ENCODE measurements at places on chromosomes 16 and 17.

- no peak for DNase-seq
These were observed 54.3 kb downstream of the KPNA2 start for GRCh38 chr17:68089881-68090280.

DNA sequence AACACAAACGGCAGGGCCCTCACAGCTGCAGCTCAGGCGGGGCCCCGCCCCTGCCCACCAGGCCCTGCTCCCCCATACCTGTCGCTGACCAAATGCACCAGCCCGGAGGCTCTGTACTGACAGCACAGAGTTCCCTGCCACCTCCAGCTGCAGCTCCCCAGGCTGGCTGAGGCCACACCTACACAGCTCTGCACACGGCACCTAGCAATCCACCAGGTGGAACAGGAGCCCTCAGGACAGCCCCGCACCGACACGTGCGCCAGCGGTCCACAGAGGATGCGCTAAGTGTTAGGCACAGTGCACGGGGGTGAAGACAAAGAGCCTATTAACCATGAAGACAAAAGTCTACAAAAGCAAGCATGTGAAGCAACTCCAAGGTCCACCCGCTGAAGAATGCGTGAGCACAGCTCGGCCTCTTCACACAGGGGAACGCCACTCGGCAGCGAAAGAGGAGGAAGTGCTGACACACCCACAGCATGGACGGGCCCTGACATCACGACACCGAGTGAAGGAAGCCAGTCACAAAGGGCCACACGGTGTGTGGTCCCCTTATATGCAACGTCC is 5.4 kb downstream of the ZCCHC14 start:
- no peak for DNase-seq

- DNase-seq, result no peak
These were observed 14.1 kb upstream of the ST6GALNAC1 start for GRCh38 chr17:76657505-76658241.

DNA sequence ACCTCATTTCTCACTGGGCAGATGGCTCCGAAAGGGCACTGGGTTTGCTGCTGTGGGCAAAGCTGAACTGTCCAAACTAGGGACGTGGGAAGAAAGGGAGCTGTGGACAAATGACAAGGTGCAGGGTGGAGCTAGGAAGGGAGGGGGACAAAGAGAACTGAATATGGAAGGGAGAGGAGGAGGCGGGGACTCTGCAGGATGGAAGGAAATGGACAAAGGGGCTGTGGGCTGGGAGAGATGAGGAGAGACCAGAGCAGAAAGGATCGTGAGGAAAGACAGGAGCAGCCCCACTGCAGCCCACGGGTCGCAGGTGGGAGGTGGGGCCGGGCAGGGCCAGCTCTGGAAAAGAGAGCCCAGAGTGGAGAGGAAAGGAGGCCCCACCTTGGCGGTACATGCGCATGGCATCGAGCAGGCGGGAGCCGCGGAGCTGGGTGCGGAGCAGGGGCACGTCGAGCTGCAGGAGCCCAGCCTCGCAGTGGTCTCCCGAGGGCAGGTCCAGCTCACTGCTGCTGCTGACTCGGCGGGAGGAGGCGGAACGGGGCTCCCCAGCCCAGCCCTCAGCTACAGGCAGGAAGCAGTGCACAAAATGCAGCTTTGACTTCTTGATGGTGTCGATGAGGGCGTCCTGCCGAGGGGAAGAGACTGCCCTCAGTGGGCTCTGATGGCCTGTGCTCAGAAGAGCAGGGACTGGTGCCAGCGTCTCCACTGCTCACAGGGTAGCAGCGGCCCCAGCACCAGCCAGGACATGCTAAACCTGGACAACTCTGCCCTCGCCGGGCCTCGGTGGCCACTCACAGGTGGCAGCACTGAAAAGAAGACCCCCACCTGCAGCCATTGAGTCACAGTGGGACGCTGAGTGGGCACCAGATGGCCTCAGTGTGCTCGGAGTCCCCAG is 66.8 kb downstream of the PIPOX start:
- no peak for DNase-seq

DNA sequence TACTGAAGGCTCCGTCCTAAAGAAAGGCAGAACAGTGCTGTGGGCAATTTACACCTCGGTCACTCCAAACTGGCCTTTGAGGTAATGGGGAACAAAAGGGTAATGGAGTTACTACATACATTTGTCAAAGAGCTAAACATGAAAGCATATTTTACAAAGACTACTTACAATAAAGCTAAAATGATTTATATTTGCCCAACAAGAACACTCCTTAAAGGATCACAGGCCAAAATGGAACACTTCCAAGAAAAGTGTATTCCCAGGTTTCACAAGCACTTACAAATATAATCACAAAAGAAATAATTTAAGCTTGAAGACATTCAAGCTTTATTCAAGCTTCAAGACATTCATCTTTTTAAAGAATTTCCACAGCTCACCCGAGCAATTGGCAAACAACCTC is 29.3 kb downstream of the C17orf67 start:
- no peak for DNase-seq

DNA sequence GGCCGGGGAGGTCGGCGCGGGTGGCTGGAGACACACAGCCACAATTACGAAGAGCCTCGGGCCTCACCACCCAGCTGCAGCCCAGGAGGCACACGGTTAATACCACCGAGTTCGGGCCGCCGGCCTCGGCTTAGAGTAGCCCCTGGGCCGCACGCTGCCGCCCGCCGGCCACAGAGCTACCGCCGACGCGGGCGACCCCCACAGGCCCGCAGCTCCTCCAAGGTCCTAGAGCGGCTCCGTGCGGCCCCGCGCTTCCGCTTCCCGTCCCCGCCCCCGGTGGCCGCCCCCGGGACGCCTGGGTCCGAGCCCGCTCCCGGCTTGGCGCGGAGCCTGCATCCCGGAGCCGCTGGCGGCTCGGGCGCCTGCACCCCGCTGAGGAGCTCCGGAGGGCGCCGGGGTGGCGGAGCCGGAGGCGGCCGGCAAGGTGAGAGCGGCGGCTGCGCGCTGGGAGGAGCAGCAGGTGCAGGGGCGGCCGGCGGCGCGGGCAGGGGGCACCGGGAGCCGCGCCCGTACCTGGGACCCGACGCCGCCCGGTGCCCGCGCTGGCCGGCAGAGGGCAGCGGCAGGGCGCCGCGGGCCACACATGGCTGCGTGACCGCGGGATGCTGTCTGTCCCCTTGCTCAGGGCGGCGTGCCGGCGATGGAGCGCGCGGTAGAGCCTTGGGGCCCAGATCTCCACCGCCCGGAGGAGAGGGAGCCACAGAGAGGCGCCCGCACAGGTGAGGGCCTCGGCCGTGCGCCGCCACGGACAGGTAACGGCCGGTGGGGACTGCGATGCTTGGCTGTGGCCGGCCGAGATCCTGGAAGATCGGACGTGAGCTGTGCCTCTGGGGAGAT is at the start of gene ZNF48:
Gene ZNF48 (plus strand): TSS at position 266 of the 837 bp plus-strand sequence. CDS start 375 bp downstream, at position 641.
- no peak for DNase-seq

DNA sequence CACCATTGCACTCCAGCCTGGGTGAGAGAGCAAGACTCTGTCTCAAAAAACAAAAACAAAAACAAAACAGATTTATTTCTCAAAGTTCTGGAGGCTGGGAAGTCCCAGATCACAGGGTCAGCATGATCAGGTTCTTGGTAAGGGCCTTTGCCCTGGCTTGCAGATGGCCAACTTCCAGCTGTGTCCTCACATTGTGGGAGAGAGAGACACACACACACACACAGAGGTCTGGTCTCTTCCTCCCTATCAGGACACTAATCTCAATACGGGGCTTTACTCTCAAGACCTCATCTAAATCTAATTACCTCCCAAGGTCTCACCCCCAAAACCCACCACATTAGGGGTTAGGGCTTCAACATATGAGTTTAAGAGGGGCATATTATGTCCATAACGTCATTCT is 26.4 kb upstream of the TAOK1 start:
- no peak for DNase-seq

- no peak for DNase-seq
These were observed 3.5 kb upstream of the SALL1 start for GRCh38 chr16:51154271-51155171.

DNA sequence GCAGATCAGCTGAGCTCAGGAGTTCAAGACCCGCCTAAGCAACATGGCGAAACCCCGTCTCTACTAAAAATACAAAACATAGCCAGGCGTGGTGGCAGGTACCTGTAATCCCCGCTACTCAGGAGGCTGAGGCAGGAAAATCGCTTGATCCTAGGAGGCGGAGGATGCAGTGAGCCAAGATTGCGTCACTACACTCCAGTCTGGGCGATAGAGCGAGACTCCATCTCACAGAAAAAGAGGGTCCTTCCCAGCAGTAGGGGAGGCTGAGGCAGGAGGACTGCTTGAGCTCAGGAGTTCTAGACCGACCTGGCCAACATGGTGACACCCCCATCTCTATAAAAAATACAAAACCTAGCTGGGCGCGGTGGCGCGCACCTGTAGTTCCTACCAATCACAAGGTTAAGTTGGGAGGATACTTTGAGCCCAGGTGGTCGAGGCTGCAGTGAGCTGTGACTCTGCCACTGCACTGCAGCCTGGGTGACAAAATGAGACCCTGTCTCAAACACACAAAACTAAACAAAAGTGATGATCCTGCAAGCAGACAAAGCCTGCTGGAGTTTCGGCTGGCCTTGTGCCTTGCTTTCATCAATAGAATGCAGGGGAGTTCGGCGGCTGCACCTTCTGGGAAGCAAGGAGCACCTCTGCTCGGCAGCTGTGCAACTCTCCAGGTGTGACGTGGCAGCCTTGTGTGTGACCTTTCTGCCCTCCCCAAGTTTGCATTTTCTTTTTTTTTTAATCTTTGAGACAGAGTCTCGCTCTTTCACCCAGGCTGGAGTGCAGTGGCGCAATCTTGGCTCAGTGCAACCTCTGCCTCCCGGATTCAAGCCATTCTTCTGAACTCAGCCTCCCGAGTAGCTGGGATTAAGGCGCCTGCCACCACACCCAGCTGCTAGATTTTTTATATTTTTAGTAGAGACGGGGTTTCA is 12.4 kb upstream of the YWHAE start:
- no peak for DNase-seq

- no peak for DNase-seq
These were observed 2.7 kb downstream of the MAPT start for GRCh38 chr17:45896803-45897693.

GRCh38 chr16:18003033-18003432 is 333.5 kb downstream of the NPIPA8 start:
- DNase-seq, result no peak

GRCh38 chr17:44970136-44970741 is 2.1 kb upstream of the C1QL1 start:
- no peak for DNase-seq

- DNase-seq, result peak; percentile 3
These were observed 19.0 kb downstream of the PIK3R5 start for GRCh38 chr17:8946476-8946875.

DNA sequence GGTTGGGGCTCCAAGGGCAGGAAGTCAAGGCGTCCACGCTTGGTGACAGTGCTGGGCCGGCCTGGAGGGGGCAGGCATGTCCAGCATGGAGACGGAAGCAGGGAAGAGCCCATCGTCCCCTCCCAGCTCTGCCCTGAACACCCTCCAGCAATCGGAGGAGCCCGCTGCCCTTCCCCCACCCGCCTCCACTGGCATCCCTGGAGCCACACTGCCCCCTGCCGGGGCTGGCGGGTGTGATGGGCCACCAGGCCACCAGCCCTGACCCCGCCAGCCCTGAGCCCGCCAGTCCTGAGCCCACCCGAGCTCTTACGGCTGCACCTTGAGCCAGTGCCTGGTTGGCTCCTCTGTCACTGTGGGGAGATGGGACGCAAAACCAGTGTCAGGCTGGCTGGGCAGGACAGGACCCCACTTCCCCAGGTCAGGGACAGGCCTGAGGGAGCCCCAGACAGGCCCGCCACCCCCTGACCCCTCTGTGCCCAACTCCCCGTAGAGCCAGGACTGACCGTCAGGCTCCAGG is 4.1 kb upstream of the CDH15 start:
- no peak for DNase-seq
